Iris pigment epithelial cell (primary cell): ENCODE measurements at places on chromosomes 5 and 9.

DNA sequence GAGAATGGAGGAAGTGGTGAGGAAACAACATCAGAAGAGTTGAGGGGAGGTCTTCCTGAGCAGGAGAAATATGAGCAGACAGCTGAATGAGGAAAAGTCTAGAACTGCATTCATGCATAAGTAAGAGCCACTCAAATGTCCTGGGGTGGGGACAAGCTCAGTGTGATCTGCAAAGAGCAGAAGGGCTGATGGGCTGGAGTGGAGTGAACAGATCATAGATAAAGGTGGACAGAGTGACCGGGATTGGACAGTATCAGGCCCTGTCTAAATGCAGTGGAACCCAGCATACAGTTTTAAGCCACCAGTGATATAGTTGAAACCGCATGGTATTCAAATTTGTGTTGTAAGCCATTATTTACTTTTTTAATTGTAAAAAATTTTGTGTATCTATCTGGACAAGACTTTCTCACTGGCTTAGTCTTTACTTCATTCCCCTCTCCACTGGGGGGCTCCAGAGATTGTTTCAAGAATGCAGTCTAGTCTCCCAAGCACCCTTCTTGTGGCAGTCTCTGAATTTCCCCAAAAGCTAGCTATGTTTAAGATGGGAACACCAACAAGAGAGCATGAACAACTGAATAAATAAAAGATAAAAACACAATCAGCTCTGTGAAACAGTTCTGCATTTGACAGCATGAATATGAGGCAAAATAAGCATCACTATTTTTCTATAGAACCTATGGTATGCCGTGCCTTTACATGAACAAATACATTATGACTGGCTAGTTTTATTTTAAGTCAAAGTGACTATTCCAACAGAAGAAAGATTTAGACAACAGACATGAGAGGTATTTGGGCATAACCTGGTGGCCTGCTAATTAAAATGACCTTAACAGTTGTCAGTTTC lies 10.7 kb upstream of the STK32A start:
- peak; percentile 48 for DNase-seq

DNA sequence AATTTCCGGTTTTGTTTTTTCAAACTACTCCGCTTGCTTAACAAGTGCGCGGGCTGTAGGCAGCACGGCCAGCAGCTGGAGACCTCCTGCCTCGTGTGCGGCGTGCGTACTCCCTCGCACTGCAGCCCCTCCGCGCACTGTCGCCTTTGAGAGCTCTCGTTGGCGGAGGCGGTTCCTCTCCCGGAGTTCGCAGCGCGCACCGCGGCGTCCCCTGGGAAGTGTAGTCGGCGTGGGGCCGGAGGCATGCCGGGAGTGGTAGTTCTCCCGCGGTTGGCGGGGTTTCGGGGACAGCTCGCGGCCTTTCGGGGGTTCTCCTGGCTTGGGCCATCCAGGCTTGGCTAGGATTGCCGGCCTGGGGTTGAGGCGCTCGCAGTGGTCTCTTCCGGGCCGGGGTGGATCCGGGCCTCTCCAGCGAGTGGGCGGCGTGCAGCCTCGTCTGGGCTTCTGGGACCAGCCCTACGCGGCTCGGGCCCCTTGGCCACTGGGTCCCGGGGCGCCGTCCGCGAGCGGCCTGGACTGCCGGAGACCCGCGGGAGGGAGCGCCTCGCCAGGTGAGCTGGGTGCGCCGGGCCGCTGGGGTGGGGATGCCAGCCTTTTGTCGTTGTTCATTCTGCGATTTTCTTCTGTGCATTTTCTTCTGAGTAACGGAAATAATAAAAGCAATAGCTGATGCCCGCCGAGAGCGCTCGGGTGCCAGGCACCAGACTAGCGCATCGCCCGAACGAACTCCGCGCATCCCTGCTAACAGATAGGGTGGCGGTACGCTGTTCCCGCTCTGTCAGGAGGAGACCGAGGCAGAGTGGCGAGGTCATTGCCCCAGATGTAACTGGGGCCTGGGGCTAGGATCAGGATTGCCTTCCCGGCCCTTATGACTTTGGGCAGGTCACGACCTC lies at the start of gene ZNF354C:
Gene ZNF354C (plus strand): TSS at position 258 of the 893 bp plus-strand sequence. CDS start 1,696 bp downstream, outside the sequence.
- DNase-seq = peak; percentile 95

DNA sequence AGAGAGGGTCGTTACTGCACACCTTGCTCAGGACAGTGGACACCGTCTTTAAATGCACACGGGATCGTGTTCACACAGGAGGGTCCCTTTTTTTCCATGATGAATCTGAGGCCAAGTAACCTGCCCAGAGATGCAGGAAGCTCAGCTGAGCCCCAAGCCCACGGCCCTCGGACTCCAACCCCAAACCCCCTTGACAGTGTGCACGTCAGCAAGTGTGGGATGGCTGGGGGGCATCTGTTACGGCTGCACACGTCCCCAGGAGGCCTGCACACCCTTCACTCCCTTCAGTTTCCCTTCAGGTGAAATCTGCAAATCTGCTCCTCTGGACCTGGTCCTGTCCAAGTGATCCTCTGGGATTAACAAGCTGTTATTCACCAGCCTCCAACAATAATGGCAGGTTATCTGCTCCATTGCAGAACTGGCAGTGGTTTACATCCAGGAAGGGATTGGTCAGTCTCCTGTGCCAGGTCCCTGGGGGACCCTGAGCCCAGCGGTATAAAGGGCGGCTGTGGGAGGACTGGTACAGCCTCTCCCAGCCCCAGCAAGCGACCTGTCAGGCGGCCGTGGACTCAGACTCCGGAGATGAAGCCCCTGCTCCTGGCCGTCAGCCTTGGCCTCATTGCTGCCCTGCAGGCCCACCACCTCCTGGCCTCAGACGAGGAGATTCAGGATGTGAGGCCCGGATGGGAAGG lies at the start of gene LCN1:
Gene LCN1 (plus strand): TSS at position 525 of the 692 bp plus-strand sequence. CDS start 58 bp downstream, at position 583.
- no peak for DNase-seq

- no peak for DNase-seq
These were observed 234.6 kb downstream of the FSTL4 start for GRCh38 chr5:133377736-133378135.

DNA sequence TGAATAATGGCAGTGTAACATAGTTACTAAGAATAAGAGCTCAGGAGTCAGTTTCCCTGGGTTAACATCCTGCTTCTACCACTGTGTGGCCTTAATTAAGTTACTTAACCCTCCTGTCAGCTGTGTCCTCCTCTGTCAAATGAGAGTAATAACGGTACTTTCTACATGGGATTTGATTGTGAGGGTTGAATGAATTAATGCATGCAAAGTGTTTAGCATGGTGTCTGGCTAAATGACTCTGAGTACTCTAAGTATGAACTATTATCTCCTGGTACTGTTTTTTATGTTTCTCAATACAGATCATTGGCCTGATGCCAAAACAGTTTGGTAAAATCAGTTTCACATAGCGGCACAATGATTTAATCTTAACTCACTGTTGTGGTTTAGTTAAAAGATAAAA lies 19.6 kb downstream of the ZNF131 start:
- peak; percentile 64 for DNase-seq

DNA sequence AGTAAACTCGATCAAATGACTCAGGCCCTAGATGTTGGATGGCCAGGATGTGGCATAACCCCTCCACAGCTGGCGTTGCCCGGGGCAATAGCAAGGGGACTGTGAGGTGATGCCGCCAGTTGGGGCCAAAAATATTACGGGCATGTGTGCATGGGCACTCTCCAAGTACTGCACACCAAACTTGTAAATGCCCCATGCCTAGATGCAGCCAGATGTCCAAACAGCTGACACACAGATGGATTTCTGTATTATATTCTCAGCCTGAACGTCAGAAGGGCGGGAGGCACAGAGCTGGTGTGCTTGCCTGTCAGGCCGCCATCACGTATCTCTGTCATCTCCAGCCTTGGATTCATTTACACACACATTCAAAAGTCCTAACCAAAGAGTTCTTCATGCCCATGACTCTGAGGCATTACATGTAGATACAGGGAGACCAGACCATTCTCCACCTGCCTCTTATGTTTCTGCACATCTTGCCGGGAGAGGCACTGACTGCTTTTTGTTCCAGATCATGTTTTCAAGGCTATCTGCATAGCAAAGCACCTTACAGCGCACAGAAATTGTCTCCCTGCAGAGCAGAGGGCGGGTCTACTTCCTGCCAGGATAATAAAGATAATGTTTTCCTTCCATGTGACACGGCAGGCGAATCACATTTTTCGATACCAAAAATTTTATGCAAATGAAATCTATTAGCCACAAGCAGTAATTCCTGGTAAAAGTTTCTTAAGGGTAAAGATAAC lies 200.9 kb upstream of the ADAMTS16 start:
- DNase-seq = no peak

DNA sequence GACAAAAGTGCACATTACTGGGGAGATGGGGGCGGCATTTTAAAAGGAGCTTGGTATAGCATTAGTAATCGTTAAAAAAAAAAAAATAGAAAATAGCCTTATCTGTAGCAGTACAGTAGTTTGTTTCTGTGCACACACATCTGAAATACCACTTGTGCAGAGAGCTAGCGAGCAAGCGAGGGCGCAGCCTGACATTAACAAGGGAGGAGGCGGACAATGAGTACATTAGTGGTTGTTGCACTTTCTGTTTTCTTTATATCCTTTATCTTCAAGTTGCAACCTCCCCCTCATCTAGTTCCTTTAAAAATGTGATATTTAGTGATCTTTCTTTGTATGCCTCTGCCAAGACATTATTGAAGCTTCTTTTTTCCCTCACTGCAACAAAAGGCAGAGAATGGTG lies 880 bp upstream of the PTPDC1 start:
- no peak for DNase-seq

DNA sequence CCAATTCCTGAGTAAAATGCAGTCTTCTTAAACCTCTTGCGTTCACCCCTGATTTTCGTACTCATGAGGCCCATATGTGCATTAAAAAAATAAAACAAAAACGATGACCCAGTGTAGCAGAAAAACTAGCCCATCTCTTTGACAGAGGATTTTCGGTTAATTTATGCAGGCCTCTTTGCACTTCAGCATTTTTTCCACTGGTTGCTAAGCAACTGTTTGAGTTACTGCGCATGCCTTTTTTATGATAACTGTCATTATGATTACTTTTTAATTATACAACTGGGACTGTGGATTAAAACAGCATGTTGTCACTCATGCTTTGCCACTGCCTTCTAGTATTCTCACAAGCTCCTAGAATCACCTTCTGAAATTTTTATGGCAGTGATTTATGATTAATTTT lies 165.0 kb downstream of the SMARCA2 start:
- DNase-seq = no peak

DNA sequence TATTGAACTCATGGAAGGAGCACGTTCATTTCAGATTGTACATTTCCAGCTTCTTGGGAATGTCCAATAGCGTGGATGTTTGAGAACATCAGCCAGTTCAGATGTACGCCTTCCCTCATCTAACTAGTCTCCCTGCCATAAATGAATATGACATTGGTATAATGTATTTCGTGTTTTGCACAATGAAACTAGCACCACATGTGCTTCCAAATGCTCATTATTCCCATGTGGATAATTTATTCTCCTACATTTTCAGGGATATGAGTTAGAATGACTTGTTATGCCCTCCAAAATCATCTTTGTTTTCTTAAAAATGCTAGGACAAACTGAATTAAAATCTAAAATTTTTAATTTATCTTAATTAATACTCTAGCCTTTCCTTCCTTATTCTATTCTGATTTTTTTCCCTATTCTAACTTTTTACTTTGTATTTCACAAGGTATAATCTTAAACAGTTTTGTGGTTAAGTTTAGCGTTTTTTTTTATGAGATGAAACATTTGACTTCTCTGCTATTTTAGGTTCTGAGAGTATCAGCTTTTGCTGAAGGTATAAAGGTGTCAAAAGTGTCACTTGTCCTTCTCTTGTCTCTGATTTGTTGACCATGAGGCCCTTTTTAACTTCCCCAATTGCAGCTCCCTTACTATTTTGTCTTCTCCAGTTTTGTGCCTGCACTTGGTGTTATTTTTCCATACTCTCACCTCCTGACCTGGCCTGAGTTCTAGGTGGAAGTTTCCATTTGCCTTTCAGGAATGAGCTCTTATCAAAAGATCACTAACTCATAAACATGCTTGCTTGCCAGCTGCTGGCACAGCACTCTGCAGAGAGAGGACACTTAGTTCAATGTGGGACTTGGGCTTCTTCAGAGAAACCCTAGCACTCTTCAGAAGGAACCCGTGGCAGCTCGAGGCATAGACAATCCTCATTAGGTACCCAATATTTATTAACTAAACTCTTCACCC lies 106.8 kb downstream of the FRMD3 start:
- no peak for DNase-seq

- no peak for DNase-seq
These were observed 510.3 kb upstream of the KLF4 start for GRCh38 chr9:107999890-108000289.

DNA sequence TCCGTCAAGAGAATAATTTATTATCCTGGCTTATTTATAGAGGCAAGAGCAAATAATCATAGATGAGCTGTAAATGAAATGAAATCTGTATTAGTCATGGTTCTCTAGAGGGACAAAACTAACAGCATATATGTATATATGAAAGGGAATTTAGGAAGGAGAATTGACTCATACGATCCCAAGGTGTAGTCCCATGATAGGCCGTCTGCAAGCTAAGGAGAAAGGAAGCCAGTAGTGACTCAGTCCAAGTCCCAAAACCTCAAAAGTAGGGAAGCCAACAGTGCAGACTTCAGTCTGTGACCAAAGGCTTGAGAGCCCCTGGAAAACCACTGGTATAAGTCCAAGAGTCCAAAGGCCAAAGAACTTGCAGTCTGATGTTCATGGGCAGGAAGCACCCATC lies 515.9 kb upstream of the CYLC2 start:
- peak; percentile 22 for DNase-seq

- DNase-seq = peak; percentile 86
These were observed 69.8 kb downstream of the ASTN2 start for GRCh38 chr9:117344892-117345660.

- no peak for DNase-seq
These were observed 34.1 kb upstream of the IQGAP2 start for GRCh38 chr5:76368941-76369340.

GRCh38 chr5:74375271-74375670 lies 265.3 kb downstream of the ENC1 start:
- no peak for DNase-seq

- DNase-seq = no peak
These were observed 26.0 kb downstream of the PRDM6 start for GRCh38 chr5:123115020-123115419.

DNA sequence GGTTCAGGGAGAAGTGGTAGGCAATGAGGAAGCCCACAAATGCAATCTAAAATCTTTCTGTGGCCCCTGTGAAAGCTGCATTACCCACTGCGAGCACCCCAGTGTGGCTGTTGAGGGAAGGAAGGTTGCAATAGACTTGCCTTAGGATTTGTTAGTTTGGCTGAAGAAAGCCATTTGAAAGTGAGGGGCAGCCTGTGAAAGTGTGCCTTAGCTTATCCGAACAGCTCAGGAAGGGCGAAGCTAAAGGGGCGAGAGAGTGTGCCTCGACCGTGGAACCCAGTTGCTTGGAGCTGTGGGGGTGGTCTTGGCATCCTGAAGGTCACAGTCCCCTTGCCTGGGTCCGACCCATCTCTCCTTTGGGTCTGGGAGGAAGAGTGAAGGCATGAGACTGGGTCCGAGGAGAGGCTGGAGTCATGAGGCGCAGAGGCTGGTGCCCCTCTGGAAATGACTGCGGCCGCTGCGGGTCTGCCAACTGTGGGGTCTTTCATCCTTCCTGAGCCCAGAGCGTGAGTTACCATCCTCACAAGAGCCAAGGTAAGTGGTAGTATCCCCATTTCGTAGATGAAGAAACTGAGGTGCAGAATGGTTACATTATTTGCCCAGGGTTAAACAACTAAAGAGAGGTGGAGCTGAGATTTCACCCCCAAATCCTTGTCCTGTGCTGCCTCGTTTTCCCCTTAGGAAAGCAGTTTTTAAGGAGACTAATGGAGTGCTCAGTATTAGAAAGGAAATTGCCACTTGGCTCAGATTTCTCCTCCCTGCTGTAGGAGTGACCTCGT lies 24.4 kb downstream of the SLC25A25 start:
- DNase-seq = no peak
